ENCODE measurements at places on chromosomes 5 and 9.

DNA sequence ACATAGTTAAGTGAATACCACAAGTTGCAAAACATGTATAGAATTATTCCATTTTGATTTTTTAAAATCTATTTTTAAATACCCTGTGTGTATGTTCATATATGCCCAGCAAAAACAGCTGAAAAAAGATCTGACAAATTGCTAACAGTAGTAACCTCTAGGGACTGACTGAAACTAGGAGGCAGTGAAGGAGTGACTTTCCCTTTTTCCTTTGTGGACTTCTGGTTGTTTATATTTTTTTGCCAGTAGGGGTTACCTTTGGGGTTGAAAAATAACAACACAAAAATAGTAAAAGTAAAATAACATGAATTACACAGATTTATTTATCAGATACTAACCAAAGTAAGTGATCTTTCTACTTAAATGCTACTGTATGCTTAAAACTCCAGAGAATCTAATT is 2.9 kb downstream of the MEGF9 start:
- no peak for DNase-seq

- no peak for DNase-seq
Measured at GRCh38 chr5:170317499-170317898, 19.9 kb upstream of the LCP2 start.

DNA sequence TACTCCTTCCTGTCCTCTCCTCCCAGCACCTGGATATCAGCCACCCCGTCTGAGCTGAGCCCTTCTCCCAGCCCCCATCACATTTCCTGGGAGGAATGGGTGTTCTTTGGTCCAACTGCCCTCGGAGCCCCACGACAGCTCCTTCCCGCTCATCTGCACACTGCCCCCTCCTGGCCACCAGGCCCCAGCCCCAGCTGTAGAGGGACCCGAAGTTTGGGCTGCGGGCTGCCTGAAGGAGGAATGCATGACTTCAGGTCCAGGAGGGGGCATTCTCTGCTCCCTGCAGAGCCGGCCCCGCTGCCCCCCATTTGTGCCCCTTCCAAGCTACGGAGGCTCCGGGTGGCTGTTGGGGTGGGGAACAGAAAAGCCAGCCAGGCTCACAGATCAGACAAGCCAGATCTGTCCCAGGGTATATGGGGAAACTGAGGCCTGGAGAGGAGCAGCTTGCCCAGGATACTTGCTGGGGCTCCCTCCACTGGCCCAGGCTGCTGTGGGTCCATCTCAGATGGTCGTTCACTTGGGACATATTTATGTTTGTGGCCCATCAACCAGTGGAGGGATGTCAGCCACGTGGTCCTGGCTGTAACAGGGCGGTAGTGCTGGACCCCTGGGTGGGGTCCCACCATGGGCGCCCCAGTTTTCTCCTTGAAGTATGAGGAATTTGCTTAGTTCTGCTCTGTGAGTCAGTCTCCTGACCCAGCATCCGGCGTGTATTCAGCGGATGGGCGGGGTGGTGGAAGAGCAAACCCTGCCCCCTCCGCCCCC is 33.1 kb downstream of the DAB2IP start:
- DNase-seq = peak; percentile 58

- DNase-seq = no peak
Measured at GRCh38 chr5:157166214-157167213, at the start of gene GARIN3. GARIN3 (minus strand) TSS chr5:157166264; CDS start chr5:157166168, 96 bp downstream.

GRCh38 chr9:214648-215493 is at the start of gene DOCK8:
DOCK8 (plus strand) TSS chr9:214865; CDS start chr9:214977, 112 bp downstream.
- peak; percentile 84 for DNase-seq

GRCh38 chr9:20559231-20559890 is 62.9 kb downstream of the MLLT3 start:
- DNase-seq = peak; percentile 2

DNA sequence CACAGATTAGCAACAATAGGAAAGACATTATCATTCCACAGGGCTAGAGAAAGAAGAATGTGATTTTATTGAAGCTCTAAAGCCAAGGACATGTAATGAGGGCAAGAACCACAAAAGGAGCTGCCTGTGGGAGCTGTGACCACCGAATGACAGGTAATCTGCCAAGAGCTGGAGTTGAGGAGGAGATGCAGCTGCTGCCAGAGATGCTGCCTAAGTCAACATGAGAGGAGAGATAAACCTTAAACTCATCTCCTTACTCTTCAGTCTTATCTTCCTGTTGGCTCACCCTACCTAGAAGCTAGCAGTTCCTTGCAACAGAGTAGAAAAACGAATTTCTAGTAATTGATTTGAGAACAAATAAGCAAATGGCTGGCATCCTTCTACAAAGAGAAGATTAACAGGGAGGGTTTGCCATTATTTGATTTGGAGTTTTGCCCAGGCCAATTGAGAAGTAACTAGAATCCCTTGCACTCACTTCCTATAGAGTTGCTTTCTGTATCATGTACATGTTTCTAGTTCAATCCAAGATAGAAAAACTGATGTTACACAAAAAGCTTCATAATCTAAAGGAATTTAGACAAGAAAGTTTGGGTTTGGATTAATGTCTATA is 539.2 kb downstream of the TLE1 start:
- no peak for DNase-seq

- no peak for DNase-seq
Measured at GRCh38 chr5:56247592-56247991, 14.5 kb upstream of the ANKRD55 start.

DNA sequence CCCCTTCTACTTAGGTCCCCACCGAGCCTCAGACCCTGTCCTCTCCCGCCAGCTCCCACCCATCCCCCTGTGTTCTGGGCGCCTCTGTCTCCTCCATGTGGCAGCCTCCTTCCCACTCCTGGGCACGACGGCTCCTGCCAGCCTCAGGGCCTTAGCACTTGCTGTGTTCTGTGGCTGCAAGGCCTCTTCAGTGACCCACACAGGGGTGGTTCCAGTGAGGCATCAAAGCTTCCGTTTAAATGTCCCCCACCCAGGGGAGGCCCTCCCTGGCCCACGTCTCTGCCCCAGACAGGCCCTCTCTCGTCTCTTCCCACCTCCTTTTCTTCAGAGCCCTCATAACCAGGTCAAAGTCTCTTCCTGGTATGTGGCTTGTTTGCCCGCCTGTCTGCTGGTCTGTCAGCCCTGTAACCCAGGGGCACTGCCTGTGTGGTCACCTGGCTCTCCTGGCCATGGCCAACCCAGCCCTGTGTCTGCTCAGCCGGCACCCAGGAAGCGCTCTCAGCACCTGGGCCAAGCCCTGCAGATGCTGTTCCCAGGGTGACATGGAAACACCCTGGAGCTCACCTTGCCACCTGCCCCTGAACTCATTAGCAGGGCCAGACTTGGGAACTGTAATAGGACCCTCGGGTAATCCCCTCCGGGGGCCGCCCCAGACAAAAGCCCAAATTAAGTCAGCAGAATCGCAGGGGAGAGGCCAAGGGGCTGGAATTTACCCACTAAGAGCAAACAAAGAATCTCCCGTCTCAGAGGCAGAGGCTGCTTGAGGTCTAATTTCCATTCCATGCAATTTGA is 33.7 kb downstream of the LHX3 start:
- no peak for DNase-seq

DNA sequence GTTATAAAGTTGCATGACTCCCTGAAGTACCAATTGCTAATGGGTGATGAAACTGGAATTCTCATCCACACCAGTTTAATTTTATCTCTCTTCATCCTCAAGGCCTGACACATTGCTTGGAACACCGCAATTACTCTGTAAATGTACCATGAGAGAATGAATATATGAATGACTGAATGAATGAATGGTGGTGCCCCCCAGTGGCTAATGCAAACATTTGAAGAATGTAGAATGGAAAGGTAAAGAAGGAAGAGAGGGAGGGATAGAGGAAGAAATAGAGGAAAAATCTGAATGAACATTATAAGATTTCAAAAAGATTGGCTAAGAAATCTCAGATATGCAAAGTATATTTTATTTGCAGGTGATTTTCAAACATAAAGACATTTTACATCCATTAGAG is 13.1 kb downstream of the PAPPA start:
- peak; percentile 27 for DNase-seq

DNA sequence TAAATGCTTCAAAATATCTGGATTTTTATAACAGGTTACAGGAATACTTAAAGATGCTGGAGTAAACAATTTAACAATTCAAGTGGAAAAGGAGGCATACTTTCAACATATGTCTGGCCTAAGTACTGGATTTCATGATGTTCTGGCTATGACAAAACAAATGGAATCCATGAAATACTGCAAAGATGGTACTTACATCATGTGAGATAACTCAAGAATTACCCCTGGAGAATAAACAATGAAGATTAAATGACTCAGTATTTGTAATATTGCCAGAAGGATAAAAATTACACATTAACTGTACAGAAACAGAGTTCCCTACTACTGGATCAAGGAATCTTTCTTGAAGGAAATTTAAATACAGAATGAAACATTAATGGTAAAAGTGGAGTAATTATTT is 35.6 kb downstream of the SLC30A5 start:
- no peak for DNase-seq

- no peak for DNase-seq
Measured at GRCh38 chr9:17739736-17740135, 160.9 kb downstream of the SH3GL2 start.

DNA sequence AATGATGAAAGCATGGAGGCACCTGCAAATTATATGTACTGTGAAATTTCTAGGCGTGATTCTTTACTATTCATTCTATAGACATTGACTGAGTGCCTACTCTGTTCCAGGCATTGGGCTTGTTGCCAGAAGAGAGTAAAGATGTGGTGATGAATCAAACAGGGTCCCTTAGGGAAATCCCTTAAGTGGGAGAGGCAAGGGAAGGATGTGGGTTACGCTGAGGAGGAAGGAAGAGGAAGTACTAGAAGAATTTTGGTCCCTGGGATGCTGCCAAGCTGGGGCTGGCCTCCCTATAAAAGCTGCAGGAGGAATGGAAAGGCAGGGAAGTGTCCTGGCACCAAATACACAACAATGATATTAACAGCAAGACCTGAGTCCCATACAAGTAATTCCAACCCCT is 76.7 kb upstream of the SPOCK1 start:
- peak; percentile 89 for DNase-seq

- DNase-seq = no peak
Measured at GRCh38 chr9:125820100-125820804, 73.1 kb downstream of the PBX3 start.

- DNase-seq = no peak
Measured at GRCh38 chr5:62977661-62978060, 399.0 kb downstream of the LRRC70 start.

- no peak for DNase-seq
Measured at GRCh38 chr5:160262151-160263074, 33.1 kb downstream of the FABP6 start.
